Activated T-helper 2 cell treated with anti-CD3 and anti-CD28 coated beads, Interferon-gamma antibody, Interleukin-2, Interleukin-4, amounts not matched to agents 10 μg/mL and 5 μg/mL and 100 μg/mL, durations not matched to agents 14 hours and 24 hours and 36 hours (primary cell): ENCODE measurements at places on chromosomes 13 and 19. TPM values are rescaled to one million over a fixed set of nuclear protein-coding genes. Genes with fewer than 3 reads are reported as not detected.

CCNA1 gene
- total RNA-seq: 4.3 and 5.0 TPM in 2 replicates

GRCh38 chr13:48055712-48056111 lies 18.2 kb downstream of the NUDT15 start:
- no peak for DNase-seq

GRCh38 chr13:79360095-79360494 lies 46.0 kb downstream of the RBM26 start:
- DNase-seq: no peak

CACNG8 gene
- not detected in 2 replicates for total RNA-seq

DNA sequence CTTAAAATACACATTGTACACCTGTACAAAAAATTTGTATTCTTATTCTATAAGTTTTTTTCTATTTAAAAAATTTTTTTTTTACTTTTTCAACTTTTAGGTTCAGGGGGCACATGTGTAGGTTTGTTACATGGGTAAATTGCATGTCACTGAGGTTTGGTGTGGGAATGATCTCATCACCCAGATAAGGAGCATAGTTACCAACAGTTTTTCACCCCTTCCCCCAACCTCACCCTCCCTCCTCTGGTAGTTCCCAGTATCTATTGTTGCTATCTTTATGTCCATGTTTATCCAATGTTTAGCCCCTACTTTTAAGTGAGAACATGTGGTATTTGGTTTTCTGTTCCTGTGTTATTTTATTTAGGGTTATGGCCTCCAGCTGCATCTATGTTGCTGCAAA lies 89.9 kb downstream of the CDK8 start:
- no peak for DNase-seq
